ENCODE measurements at places on chromosomes 6 and 20.

DNA sequence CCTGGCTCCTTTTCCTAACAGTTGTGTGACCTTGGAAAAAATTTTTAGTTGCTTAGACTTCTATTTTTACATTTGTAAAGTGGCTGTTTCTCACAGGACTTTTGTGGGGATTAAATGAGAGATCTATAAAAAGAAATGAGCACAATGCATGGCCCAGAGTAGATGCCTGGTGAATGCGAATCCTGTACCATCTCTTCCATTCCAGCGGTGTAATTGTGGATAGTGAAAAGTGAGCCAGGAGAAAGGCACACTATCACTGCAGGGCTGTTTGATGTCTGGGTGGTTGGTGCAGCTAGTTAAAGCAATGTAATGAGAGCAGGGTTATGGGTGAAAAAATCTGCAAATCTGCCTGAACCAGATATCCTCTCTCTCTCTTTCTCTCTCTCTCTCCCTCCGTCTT is 347.5 kb upstream of the CITED2 start:
- no peak for DNase-seq

DNA sequence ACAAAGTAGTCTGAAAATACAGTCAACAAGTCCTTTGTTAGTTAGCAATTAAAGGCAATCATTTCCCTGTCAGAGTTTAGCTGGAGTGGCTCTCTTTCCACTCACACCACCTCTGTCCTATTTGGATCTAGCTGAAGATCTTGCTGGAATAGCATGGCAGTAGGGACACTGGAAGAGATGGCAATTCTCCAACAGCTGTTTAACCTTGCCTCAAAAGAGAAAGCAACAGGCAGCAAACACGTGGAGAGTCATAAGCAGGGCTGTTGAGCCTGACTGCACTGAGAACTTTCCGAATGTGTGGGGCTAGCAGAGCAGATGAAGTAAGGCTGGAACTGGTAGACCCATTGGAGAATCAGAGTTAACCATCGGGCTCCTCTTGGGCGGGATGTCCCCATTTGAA is 38.0 kb upstream of the PRSS35 start:
- peak; percentile 10 for DNase-seq

DNA sequence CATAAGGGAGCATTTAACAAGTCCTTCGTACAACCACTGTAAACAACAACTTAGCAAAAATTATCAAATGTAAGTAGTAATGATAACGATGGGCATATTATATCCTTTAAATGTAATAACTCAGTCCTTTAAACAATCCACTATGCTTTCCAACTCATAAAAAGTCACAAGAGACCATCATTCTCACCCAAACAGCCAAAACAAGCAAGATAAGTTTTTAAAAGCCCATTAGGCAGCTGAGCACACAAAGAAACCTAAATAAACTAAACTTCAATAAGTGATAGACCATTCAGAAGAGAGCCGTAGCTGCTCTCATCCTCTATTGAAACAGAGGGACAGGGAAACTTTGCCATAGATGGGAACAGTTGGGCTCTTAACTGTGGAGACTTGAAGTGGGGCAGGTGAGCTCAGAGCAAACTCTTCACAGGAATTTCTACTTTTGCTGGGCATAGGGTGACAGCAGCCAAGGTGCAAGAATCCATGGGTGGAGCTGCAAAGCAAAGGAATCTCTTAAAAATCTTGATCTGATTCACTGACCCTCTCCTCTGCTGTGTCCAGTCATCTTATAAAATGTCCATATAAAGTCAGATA is 22.5 kb downstream of the RAB22A start:
- no peak for DNase-seq

DNA sequence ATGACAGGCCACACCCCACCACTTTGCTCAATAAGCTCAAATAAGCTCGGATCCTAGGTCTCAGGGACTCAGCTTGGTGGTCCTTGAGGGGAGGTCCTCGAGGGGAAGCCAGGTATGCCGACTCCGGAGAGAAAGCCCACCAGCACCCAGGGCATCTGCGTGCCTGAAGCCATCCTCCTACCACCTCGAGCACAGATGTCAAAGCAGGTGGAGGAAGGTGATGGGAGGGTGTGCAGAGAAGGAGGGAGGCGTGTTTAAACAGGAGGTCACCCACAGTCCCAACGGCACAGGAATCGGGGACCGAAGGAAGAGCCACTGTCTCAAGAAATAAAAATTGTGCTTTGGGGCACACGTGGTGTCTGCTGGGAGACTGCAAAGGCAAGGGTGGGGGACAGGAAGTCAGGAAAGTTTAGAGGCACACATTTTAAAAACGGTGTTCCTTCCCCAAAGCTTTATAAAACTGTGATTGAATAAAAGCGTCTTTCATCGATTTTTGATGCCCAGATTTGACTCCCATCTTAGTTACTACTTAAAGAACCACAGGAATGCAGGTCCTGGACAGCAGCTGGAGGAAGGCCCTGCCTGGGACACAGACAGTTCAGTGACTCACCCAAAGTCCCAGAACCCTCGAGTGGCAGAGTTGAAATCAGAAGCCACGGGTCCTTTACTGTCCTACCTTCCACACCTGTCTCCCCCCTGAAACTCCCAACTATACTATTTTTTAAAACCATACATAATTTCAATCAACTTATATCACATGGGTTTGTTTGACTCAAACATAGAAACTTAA is 221.0 kb upstream of the PDE10A start:
- peak; percentile 60 for DNase-seq

DNA sequence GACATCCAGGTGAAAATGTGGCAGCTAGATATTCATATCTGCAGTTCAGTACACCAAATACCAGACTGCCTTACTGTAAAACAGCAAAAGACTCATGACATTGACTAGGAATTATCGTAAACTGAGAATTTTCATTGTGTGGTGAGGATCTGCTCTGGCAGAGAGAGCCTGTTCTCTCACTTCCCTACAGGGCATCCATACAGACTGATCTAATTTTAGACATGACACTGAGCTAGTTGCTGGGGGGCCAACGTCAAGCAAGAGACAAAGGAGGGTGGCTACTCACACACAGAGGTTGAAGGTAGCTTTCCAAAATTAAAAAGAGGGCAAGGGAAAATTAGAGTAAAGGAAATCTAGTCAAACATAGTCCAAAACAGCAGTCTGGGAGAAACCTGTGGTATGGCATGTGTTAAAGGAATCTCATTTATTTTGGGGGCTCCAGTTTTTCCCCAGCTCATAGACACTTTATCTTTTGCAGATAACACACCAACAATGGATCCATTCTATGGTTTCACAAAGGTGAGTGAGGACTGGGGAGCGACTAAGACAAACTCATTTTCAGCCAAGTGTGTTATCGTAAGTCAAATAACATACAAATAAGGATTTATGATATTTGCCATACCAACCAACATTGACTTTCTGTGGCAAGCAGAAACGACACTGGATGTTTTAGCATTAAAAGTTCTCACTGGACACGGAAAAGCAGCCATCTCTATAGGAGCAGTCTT is 36.6 kb upstream of the NHSL1 start:
- no peak for DNase-seq

GRCh38 chr20:53786071-53786444 is 192.4 kb upstream of the ZNF217 start:
- no peak for DNase-seq

DNA sequence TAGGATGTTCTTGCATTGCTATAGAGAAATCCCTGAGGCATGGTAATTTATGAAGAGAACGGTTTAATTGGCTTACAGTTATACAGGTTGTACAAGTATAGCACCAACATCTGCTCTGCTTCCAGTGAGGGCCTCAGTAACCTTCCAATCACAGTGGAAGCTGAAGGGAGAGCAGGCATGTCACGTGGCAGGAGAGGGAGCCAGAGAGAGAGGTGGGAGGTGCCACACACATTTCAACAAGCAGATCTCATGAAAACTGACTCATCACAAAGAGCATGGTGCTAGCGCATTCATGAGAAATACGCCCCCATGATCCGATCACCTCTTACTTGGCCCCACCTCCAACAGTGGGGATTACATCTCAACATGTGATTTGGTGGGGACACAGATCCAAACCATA is 871.2 kb downstream of the TFAP2A start:
- no peak for DNase-seq

GRCh38 chr20:7902879-7903278 is 37.4 kb downstream of the HAO1 start:
- DNase-seq: no peak

DNA sequence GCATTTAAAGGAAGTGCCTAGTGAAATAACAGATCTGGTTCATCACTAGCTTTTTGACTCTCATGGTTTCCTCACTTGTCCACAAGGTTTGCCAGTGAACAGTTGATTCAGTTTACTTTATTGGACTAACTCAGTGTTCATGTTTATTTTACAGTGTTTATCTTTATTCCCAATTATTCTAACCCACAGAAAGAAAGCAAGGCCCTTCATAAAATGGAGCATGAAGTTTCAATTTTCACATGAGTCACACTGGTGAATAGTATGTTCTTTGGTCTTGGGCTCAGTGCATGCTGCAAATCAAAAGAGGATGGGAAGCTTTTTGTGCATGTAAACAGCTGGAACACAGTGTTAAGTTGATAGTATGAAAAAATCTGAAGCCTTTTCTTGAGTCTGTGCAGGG is 217.6 kb upstream of the HDDC2 start:
- no peak for DNase-seq

GRCh38 chr6:83600459-83600858 is 88.1 kb downstream of the PRSS35 start:
- no peak for DNase-seq

GRCh38 chr6:42266538-42266937 is 48.9 kb upstream of the MRPS10 start:
- DNase-seq: no peak

DNA sequence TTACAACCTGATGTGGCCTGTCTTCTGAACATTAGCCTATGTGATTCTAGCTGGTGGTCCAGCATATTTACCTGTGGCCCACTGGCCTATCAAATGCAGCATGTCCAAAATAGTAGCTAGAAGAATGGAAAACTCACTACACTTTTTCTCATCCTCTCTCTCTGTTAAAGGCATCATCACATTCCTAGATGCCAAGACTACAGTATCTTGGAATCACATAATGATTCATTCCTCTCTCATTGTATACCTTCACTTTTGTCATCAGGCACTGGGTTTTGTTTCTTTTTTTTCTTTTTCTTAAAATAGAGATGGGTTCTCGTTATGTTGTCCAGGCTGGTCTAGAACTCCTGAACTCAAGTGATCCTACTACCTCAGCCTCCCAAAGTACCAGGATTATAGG is 45.0 kb downstream of the FAM83B start:
- DNase-seq: no peak

- no peak for DNase-seq
Measured at GRCh38 chr20:61684583-61685235, 381.0 kb downstream of the TAF4 start.

GRCh38 chr6:124119596-124119995 is 315.9 kb downstream of the NKAIN2 start:
- DNase-seq: no peak

GRCh38 chr6:113011801-113012200 is 664.7 kb downstream of the RFPL4B start:
- DNase-seq: peak; percentile 84

Data from AG10803 (cell line).